Heart right ventricle (tissue), 16 donors: ENCODE measurements at places on chromosomes 3 and 15. TPM values are rescaled to one million over a fixed set of nuclear protein-coding genes. Genes with fewer than 3 reads are reported as not detected.

- DNase-seq, result peak; percentile 59
Measured at GRCh38 chr3:170622369-170623159, 36.7 kb upstream of the SLC7A14 start.

The MAGI1 gene
- total RNA-seq, result 19.4 TPM

DNA sequence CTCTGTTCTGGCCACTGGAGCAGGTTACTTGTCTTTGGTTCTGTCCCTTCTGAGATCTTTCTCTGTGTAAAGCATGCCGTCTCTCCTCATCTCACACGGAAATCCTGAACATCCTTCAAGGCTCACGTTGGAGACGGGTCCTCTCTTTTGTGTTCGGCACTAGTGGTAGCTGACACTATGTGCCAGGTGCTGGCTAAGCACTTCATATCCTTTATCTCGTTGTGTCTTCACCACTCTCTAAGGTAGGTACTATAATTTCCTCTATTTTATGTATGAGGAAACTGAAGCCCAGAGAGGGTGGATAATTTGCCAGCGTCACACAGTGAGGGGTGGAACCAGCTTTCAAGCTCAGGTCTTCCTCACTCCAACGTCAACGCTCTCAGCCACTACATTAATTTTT is 1.2 kb downstream of the IFT122 start:
- DNase-seq, result no peak

DNA sequence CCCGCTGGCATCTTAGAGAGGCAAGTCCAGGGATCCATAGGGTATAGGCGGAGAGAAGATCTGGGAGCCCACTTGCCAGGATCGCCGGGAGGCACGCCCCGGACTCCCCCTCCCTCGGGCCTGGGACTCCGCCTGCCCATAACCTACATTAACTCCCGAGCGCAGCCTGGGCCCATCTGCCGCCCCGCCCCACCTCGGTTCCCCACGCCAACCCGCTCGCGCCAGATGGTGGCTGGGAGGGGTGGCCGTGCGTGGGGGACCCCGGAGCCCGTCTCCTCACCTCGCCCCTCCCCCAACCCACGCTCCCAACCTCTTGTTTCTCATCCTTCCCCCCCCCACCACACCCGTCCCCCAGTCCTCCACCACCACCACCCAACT is 1.7 kb upstream of the DLL4 start:
- no peak for DNase-seq

The APOD gene
- 97.9 TPM for total RNA-seq

GRCh38 chr3:150602426-150603152 is 532 bp upstream of the SELENOT start:
- no peak for DNase-seq

DNA sequence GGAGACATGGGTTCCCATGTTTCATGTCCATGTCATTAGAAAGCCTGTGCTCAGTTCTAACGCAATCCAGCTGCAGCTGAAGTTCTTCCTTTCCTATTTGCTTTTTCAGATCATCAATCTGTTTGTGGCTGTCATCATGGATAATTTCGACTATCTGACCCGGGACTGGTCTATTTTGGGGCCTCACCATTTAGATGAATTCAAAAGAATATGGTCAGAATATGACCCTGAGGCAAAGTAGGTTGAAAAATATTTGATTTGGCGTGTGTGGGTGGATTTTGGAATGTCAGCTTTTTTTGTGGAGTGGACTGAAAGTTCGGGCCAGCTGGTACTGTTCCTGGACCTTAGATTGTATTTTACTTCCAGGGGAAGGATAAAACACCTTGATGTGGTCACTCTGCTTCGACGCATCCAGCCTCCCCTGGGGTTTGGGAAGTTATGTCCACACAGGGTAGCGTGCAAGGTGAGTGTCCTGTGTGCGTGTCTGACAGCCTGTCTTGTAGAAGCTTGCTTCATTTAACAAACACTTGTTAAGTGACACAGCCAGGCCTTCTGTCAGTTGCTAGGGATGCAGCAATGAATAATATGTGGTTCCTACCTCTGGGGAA is 69.6 kb downstream of the CHDH start:
- no peak for DNase-seq

DNA sequence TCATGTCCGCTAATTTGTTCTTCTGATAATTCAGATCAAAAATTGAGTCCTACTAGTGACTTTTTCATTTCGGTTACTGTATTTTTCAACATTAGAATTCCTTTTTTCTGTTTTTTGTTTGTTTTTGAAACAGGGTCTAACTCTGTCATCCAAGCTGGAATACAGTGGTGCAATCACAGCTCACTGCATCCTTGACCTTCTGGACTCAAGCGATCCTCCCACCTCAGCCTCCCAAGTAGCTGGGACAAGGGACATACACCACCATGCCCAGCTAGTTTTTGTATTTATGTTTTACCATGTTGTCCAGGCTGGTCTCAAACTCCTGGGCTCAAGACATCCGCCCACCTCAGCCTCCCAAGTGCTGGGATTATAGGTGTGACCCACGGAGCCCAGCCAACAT is 8.0 kb upstream of the INO80 start:
- no peak for DNase-seq

The XPC gene
- total RNA-seq, result 8.5 TPM

GRCh38 chr3:133475245-133476010 is 75.6 kb downstream of the BFSP2 start:
- no peak for DNase-seq

- DNase-seq, result no peak
Measured at GRCh38 chr3:152650177-152650576, 184.8 kb upstream of the P2RY1 start.

- no peak for DNase-seq
Measured at GRCh38 chr3:68958932-68959331, 26.6 kb upstream of the TAFA4 start.

DNA sequence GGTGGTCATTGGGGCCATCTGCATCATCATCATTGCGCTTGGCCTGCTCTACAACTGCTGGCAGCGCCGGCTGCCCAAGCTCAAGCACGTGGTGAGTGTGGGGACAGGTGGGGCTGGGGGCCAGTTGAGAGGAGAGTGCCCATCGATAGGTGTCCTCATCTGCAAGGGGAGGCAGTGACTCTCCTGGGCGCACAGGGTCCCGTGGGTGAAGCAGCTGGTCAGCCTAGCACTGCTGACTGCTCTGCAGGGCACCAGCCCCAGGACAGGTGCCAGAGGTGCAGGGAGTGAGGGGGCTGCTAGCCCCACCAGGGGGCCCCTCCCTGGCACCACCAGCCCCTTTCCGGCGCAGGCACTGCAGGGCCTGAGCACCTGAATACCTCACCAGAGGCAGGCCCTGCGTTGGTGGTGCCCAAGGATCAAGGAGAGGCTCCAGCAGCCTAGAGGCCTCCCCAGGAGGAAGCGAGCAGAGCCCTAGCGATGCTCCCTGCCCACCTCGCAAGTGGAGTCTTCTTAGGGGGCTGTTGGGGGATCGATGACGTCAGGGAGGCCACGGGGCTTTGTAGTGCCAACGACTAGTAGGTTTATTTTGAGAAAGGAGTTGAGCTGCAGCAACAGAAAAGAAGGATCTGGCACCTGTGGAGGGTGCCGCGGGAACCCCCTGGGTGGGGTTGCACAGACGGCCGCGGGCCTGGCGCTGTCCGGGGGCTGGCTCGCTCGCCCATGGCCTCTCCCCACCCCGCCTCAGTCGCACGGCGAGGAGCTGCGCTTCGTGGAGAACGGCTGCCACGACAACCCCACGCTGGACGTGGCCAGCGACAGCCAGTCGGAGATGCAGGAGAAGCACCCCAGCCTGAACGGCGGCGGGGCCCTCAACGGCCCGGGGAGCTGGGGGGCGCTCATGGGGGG is 976 bp upstream of the ABTB1 start:
- DNase-seq, result no peak

The LDHAL6B gene
- not detected for total RNA-seq

GRCh38 chr15:74209997-74210671 is 7.5 kb upstream of the STRA6 start:
- no peak for DNase-seq

GRCh38 chr15:69537901-69538300 is 85.3 kb downstream of the RPLP1 start:
- no peak for DNase-seq

DNA sequence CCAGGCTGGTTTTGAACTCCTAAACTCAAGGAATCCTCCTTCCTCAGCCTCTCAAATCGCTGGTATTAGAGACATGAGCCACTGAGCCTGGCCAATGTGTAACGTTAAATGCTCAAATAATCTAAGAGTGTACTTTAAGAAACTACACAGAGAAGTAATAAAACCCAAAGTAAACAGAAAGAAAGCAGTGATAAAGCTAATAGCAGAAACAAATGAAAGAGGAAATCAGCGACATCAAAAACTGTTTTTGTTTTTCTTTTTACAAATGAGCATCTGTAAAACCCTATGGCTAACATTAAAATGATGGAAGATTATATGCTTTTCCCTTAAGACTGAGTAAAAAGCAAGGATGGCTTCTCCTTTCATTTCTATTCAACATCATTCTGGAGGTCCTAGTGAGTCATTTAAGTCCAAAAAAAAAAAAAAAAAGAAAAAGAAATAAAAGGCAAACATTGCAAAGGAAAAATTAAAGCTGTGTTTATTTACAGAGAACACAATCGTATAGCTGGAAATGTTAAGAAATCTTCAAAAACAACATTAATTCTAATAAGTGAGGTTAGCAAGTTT is 36.8 kb upstream of the FNDC3B start:
- DNase-seq, result no peak
